ENCODE measurements at places on chromosomes 16 and 17.
A peak's percentile ranks its signal among the peaks of the same experiment; 100 is the strongest.

- DNase-seq = no peak
Measured at GRCh38 chr17:17191346-17191792, 14.8 kb downstream of the PLD6 start.

DNA sequence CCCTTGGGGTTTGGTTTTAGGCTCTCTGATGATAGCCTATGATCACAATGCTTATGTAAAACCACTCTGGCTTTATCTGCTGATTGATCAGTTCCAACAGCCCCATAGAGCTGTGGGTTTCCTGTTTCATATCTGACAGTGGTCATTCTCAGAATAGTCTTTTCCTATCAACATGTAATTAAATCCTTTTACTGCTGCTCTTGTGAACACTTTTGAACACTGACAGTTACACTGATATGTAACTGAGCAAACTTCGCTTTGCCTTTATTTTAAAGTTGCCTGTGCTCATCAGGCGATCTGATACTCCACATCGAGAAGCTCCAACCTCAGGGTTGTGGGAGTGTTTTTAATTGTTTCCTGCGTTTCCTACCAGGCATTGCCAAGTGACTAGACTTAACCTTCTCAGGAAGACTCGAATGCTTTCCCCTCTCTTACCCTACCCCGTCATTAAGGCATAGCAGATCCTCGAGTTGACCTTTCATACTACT lies 17.3 kb upstream of the CLEC18B start:
- no peak for DNase-seq

- peak; percentile 77 for DNase-seq
Measured at GRCh38 chr16:3295783-3296182, 9.4 kb downstream of the TIGD7 start.

GRCh38 chr17:61394630-61395408 lies 4.8 kb upstream of the TBX2 start:
- DNase-seq = no peak

Measured in COLO829 (cell line).